Activated naive CD4-positive, alpha-beta T cell treated with anti-CD3 and anti-CD28 coated beads for 36 hours (primary cell): ENCODE measurements at places on chromosomes 16 and 17. TPM values are rescaled to one million over a fixed set of nuclear protein-coding genes. Genes with fewer than 3 reads are reported as not detected.
A peak's percentile ranks its signal among the peaks of the same experiment; 100 is the strongest.

SMTNL2 gene
- not detected for total RNA-seq

GRCh38 chr17:29400818-29401217, 10.7 kb downstream of the TAOK1 start:
- no peak for DNase-seq

GRCh38 chr17:56678249-56679114, 85.0 kb downstream of the NOG start:
- DNase-seq = peak; percentile 31

- no peak for DNase-seq
These were observed 41.5 kb downstream of the RPTOR start for GRCh38 chr17:80585890-80586845.

PLK1 gene
- total RNA-seq = 98.0 TPM

DNA sequence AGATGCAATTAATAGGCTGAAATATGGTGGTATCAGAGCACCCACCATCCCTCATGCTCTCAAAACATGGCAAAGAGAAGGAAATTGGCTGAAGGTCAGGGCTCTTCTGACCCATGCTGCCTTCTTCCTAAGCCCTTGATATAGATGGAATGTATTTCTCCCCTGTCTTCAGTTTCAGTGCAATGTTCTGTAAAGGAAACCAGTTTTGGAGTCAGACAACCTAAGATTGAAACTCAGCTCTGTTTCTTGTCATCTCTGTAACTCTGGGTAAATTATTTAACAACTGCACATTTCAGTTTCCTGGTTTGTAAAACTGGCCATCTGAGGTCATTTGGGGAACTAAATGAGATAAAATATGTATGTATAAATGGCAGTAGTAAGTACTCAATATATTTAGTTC, 243.9 kb downstream of the CA10 start:
- no peak for DNase-seq

DNA sequence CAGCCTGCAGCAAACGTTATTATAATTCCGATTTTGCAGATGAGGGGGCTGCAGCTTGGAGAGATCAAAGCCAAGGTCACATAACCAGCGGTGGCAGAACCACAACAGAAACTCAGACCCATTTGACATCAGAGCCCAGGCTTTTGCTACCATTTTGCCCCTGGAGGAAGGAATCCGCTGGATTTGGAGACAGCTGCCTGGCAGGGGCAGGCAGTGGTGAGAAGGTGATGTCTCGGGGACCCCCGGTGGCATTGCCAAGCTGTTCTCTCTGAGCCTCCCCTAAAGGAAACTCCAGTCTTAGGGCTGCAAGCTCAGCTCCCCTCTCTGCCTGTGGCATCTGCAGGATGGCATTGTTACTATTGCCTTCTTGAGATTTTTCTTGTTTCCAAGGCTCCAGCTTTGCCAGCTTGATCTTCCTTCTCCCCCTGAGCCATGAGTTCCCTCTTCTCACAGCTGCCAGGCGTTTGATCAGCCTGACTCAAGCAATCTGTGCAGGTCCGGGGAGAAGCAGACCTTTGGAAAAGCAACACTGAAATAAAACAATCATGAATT, 40.8 kb downstream of the AIPL1 start:
- no peak for DNase-seq

- DNase-seq = no peak
These were observed 115.4 kb downstream of the ZNF778 start for GRCh38 chr16:89332902-89333245.

DNA sequence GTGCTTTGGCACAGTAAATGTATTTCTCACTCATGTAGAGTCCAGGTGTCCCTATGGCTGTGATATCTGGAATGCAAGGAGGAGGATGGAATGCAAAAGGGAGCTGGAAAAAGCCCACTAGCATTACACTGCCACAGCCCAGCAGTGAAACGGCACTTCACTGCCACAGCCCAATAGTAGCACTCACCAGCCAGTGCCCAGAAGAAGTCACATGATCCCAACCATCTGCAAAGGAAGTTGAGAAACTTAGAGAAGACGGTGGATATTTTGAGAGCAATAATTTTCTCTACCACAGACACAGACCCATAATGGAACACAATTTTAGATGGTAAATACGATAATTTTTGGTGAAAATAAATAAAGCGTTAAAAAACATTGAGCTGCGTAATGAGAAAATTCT, 51.8 kb downstream of the C16orf82 start:
- no peak for DNase-seq
